ENCODE measurements at places on chromosomes 6 and 20.

DNA sequence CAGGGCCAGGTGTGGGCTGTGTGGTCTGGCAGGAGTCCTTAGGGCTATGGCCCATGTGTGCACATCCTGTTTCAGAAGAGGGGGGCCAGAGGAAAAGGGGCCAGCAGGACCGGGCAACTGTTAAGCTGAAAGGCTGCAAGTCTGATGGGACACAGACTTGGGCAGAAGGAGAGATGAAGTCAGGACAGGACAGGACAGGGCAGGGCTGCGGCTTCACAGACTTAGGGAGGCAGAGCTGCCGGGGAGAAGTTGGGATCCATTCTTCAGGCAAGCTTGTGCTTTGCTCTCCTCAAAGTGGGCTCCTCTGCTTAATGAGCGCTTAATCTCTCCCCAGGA lies 28.7 kb downstream of the MOCS1 start:
- DNase-seq, result no peak

GRCh38 chr6:170132011-170132521 lies 158.8 kb downstream of the DLL1 start:
- DNase-seq, result no peak

- no peak for DNase-seq
Measured at GRCh38 chr6:2354138-2354491, 108.7 kb upstream of the GMDS start.

DNA sequence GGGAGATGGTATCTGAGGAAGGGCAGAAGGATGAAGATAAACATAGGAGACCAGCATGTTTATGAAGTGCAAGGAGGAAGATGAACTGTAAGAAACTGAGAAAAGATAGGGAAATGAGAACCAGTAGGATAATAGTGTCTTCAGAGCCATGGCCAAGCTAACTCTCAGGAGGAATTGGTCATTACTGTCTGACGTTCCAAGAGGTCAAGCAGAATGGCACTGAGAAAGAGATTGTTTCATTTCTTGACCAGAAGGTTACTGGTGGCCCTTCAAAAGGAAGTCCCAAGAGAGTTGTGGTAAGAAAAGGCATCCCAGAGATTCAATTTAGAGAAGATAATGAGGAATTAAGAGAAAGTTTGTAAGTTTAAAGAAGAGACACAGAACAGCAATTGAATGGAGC lies 47.5 kb downstream of the EYA4 start:
- DNase-seq, result no peak

- DNase-seq, result peak; percentile 1
Measured at GRCh38 chr6:139996253-139996834, 621.9 kb upstream of the CITED2 start.

DNA sequence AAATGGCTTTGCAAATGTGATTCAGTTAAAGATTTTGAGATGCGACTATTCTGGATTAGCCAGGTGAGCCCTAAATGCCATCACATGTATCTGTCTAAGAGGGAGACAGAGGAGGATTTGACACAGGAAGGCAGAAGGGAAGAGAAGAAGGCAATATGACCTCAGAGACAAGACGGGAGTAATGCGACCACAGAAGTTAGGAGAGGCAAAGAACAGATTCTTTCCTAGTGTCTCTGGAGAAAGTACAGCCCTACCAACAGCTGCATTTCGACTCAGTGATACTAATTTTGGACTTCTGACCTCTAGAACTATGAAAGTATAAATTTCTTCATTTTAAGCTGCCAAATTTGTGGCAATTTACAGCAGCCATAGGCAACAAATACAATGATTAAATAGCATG lies 24.2 kb upstream of the TPD52L1 start:
- DNase-seq, result no peak

DNA sequence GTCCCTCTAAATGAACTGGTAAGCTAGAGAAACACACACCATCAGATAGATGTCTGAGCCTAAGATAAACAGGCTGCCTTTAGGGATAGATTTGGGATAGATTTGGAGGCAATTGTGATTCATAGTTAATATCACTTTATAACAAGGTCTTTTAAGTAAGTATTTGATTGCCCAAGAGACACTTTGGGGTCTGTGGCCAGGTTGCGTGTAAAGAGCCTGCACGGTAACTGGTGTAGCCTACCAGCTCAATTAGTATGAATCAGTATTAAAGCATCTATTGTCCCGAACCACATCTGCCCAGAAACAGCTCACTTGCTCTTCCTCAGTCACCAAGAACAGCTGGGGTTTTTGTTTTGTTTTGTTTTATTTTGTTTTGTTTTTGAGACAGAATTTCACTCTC lies 193.3 kb downstream of the SASH1 start:
- DNase-seq, result no peak

DNA sequence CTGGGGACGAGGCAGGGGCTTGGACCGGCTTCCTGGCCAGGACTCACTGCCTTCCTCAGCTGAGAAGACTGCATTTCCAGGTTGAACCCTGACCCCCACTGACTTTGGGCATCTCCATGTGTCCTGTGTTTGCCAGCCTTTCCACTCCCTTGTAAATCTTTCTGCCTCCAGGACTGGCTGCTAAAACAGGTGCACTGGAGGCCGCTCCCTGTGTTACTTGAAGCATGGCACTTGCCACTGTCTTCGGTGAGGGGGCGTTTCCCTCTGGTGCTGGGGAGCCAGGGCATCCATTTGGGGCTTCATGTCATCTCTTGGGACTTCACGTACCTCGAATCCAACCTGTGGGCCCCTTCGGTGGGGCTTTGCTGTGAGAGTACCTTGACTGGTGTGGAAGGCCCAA lies 6.7 kb upstream of the RBM38 start:
- DNase-seq, result no peak

DNA sequence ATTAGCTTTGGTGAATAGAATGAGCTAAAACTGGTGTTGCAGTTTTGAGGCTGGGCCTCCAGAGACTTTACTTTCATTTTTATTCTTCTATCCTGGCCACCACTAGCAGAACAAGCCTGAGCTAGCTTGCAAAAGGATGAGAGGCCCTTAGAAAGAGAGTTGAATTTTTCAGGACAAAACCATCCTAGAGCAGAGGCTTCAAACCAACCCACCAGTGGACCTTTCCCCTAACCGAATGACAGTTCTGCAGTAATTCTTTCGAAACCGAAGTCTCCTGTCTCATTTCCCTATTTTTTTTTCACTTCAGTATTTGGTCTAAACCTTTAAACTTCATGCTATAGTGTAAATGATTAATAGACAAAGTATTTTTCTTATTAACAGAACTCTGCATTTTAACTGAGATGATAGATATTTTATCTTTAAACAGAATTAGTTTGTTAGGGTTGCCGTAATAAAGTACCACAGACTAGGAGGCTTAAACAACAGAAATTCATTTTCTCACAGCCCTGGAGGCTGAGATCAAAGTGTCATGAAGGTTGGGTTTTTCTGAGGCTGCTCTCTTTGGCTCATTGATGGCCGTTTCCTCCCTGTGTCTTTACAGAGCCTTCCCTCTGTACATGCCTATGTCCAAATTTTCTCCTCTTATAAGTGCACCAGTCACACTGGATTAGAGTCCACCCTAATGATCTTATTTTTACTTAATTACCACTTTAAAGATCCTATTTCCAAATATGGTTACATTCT lies 80.6 kb upstream of the PAK5 start:
- no peak for DNase-seq
